Left ventricle myocardium superior (tissue), 1 donor: ENCODE measurements at places on chromosomes 12 and 14.

GRCh38 chr12:52645982-52646381 is 6.0 kb downstream of the KRT2 start:
- DNase-seq: no peak

DNA sequence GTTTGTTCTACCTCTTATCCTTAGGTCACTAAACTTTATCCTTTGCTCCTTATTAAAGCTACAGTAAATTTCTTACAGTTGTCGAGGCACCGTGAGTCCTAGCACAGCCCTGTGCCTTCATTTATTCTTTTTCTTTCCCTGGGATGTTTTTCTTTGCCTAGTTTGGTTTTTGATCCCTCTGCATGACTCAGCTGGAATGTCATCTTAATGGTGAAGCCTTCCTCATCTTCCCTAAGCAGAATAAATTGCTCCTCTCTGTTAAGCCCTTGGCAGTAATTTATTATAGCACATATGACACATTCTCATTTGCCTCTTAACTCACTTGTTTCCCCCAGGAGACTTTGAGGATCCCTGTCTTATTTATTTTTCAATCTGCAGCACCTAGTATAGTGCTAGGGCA is 16.6 kb downstream of the ACTR10 start:
- DNase-seq: no peak

- no peak for DNase-seq
These were observed 33.2 kb upstream of the CD69 start for GRCh38 chr12:9793779-9794395.

DNA sequence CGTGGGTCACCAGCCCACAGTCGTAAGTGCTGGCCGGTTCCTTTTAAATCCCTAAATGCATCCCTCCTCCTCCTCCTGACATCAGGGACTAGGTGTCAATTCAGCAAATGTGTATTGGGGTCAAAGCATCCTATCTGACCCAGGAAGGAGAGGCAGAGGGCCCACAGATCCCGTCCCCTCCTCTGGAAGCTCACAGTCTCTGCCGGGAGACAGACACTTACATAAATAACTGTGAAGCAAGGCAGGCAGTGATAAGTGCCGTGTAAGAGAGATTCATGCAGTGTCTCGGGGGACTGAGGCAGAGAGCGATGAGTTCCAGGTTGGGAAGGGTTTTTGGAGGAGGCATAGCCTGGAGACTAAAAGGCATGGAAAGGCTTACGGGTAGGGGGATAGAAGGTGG is 44.1 kb downstream of the HRK start:
- no peak for DNase-seq

- DNase-seq: no peak
These were observed 16.6 kb upstream of the TBX3 start for GRCh38 chr12:114700392-114701103.
